Activated CD4-positive, CD25-positive, alpha-beta regulatory T cell (primary cell): ENCODE measurements at places on chromosomes 11 and 22.

GRCh38 chr11:59610289-59610688 is 5.3 kb downstream of the OSBP start:
- DNase-seq = no peak

DNA sequence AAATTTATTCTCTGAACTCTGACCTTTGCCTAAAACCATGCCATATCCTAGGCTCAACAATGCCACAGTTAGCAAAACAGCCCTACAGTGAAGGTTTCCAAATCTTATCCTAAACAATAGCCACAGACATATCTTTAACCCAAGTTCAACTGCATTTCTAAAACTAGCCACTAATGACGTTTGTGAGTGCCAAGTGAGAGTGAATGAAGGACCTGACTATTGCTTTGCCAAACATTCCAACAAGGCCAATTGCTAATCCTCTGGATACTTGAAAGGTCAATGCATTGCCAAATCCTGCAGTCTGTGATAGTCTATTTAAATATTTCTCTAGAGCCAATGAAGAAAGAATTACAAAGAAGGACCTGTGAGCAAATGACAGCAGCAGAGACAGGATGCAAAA is 2.5 kb upstream of the OR4C45 start:
- DNase-seq = no peak

- DNase-seq = no peak
Measured at GRCh38 chr11:46676436-46677158, 23.8 kb downstream of the ARHGAP1 start.

- DNase-seq = no peak
Measured at GRCh38 chr22:22901578-22902218, 14.1 kb downstream of the IGLL5 start.

GRCh38 chr22:48259991-48260670 is 1497.7 kb downstream of the TBC1D22A start:
- no peak for DNase-seq

GRCh38 chr22:45223304-45224117 is 17.2 kb downstream of the KIAA0930 start:
- DNase-seq = no peak

GRCh38 chr11:110425751-110426545 is 3.8 kb upstream of the FDX1 start:
- DNase-seq = no peak

DNA sequence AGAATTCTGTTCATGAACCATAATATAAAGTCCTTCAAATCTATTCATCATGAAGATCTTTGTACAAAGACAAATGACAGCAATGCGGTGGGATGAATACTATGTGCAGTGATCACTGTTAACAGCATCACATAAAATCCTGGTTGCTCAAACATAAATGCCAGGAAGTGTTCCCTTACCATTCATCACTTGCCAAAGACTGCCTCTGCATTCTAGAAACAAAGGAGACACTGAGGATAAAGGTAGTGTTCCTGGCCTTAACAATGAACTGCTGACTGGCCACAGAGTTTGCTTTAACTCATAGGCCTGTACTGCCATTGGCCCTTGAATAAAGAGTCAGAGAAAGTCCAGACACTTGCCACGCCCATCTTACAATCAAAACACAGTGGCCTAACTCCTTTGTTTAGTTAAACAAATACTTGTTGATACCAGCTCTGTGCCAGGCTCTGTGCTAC is 29.5 kb downstream of the C2CD3 start:
- no peak for DNase-seq

DNA sequence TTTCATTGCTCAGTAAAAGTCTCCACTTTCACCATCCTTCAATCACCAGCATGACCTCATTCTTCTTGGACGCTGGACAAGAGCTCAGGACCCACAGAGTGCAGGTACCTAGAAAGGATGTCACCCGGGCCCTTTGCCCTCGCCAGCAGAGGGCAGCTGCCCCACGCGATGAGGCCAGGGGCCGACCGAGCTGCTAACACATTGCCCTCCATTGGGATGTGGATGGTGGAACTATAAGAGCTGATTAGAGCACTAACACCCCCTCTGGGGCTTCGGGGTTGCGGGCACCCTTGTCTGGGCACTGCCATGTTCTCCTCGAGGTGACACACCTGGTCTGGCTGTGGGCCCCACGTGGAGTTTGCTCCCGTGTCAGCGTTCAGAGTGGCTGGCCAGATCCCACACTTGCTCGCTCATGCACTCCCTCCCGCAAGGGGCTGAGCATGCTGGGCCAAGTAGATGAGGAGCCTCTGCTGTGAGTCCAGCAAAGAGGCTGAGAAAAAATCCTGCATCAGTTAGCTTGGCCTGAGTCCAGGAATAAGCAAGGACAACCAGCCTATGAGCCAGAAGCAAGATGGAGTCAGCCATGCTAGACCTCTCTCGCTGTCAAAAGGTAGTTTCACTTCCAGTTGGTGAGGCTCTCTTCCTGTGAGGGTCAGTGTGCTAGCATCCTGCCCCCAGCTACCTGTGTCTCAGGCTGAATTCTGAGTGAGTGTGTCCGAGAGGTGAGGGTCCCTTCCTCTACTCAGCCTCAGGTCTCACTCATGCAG is 9.8 kb downstream of the KRTAP5-6 start:
- DNase-seq = no peak

GRCh38 chr11:72989727-72990126 is 152.4 kb downstream of the FCHSD2 start:
- no peak for DNase-seq

DNA sequence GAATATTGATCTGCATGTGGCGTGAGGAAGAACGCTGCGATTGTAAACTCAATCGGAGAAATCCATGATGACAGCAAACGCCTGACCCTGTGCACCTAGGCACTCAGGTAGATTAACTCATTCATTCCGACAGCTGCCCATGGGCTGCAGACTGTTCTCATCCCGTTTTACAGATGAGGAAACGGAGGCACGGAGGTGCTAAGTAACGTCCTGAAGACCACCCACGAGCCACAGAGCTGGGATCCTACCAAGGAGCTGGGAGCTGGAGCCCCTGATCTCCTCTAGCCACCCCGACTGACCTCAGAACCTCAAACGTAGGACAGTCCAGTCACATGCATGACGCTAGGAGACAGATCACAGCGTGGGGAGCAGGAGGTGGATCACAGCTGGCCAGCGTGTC is 1092.7 kb downstream of the BRD1 start:
- no peak for DNase-seq
